ENCODE measurements at places on chromosomes 4 and X.

GRCh38 chrX:13932416-13932815 lies 97.3 kb downstream of the GEMIN8 start:
- DNase-seq, result no peak

- no peak for DNase-seq
Observed at GRCh38 chr4:2281575-2282343, 19.9 kb upstream of the MXD4 start.

DNA sequence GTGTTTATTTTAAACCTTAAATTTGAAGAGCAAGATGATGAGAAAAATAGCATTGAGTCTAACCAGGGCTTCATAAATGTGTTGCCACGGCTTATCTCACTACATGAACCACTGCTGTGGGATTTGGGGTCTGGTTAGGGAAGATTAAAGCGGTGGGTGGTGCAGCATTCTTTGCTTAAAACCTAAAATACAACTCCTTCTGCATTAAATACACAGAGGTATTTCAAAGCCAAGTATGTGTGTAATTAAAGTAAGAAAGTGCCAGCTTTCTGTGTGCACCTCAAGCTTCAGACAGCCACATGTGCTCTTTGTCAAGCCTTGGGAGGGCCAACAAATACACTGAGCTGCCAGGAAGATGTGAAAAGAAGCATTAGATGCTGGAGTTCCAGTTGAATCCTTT lies 128.0 kb downstream of the CPE start:
- DNase-seq, result no peak

GRCh38 chr4:153634738-153635353 lies 49.2 kb upstream of the TLR2 start:
- DNase-seq, result peak; percentile 38

DNA sequence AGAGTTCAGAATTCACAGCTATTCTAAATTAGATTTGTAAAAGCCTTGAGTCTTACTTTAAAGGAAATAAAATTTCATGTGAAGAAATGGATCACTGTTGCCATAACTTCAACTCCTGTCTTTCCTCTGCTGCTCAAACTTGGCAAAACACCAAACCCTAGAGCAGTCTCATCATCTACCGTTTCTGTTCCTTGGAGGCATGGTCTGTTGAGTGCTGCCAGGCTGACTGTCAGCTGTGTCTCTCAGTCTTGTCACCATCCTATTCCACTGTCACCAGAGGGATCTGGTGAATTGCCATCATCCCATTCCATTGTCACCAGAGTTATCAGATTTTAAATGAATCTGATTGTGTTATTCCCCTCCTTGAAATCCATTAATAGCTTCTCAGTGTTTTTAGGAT lies 55.6 kb downstream of the STIM2 start:
- DNase-seq, result peak; percentile 52

DNA sequence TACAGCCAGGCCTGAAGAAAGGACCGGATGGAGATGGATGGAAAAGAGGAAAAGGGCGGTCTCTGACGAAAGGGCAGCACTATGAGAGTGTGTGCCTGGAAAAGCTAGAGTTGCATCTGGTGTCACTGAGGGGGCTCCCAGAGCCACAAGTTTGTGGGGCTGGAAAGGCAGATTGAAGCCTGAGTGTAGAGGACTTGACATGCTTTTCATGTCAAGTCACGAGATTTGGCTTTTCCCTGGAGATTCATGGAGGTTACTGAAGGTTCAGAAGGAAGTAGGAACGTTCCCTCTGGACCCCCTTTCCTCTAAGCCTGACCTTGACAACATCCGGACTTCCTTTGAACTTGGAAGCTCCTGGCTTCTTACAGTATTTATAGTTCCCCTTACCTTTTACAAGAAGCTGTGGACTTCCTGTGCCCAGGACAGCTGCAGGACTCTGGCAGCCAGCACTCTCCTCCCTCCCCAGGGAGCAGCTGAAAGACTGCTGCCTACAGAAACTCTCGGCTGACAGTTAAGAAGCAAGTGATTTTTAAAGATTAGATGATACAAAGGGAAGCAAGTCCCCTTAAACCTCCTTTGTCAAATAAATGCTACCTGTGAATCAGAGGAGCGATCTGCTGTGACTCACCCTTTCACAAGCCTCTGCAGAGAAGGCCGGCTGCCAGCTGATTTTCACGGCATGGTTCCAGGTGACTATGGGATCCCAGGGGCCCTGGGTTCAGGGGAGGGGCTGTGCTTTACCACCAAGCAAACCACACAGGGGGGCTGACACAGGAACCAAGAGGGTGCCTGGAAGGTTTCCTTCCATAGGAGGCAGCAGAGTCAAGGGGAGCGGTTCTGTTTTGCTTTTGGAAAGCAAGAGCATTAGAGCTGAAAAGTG lies 72.9 kb upstream of the STIM2 start:
- no peak for DNase-seq

DNA sequence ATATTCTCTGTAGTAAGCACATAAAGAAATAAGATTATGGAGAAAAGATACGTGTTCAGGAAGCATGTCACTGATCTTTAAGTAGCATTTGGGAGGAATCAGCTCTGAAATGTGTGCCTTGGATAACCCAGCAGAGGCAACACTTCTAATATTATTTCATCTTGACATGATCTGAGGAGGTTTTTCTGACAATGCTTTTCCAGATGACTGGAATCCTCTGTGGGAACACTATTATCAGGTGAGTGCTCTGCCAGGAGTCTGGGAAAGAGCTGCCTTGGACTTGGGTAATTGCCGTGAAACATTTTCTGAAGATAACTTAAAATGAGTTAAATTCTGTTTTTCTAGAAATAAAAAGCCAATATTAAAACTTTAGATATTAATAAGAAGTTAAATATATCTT lies 78.2 kb upstream of the QRFPR start:
- DNase-seq, result no peak

DNA sequence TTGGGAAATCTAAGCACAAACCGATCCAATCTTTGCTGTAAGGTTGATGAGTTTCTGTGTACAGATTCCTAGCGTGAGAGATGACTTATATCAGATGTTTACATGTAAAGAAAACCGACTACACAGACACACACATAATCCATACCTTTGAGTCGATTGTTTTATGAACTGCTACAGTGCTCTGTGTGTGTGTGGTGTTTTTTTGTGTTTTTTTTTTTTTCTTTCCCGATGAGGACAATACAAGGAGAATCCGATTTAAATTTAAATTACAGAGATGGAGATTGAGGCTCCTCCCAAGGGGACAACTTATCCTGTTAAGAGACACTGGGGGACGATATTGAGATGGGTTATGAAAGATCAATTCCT lies 461 bp upstream of the SLC9A6 start:
- no peak for DNase-seq

DNA sequence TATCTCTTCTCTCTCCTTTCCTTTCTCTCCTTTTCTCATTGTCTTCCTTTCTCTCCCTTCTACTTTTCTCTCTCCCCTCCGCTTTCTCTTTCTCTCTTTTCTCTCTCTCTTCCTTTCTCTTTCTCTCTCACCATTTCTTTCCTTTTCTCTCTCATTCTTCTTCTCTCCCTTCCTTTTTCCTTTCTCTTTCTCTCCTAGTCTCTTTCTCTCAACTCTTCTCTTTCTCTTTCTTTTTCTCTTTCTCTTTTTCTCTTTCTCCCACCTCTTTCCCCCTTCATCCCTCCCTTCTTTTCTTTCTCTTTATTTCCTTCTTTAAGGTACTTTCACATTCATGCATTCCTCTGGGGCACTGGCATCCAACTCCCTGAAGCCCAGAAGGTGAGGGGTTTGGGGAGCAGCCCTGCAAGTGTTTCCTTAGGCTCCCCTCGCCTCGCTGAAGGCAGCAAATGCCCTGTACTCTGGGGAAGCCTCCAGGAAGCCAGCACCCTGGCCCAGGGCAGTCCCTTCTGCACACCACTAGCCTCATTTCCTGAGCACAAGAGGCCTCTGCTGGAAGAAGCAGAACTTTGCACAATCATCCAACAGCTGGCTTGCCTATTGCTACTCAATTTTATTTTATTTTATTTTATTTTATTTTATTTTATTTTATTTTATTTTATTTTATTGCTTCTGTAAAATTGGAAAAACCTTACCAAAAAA lies 124.2 kb downstream of the NFKB1 start:
- DNase-seq, result peak; percentile 75

Data from AML-193 (cell line).